Stimulated activated CD8-positive, alpha-beta memory T cell treated with anti-CD3 and anti-CD28 coated beads, Interleukin-4, amount 100 ng/mL, for 1 hour (primary cell): ENCODE measurements at places on chromosomes 5 and 9.
A peak's percentile ranks its signal among the peaks of the same experiment; 100 is the strongest.

GRCh38 chr9:34346873-34347799 is 17.8 kb downstream of the NUDT2 start:
- DNase-seq = no peak

- DNase-seq = no peak
These were observed 123.0 kb upstream of the CPEB4 start for GRCh38 chr5:173765029-173765644.

- no peak for DNase-seq
These were observed 14.9 kb downstream of the EFNA5 start for GRCh38 chr5:107655831-107656230.

GRCh38 chr5:98296426-98296825 is 477.0 kb upstream of the RGMB start:
- DNase-seq = no peak

DNA sequence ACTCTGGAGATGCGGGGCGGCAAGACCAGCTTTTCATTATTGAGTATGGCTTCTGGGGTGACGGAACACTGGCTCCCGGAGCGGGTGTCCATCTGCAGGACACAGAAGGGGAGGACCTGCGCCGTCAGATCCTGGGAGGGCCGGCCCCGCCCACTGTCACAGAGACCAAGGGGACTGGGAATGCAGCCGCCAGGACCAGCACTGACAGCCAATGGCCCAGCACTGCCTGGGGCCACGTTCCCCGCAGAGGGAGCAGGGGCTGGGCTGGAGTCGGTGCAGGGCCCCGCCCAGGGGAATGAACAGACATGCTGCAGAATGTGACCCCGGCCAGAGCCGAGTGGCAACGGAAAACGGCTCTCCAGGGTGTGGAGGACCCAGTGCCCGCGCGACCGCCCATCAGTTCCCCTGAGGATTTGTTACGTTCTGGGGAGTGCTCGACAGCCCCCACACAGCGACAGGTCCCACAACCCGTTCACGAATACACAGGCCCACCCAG is at the start of gene ZDHHC11:
TSS of gene ZDHHC11 (minus strand) at position 476 of the 496 bp plus-strand sequence. CDS start at position 92, 384 bp downstream.
- DNase-seq = no peak

GRCh38 chr5:79318935-79319614 is 83.1 kb downstream of the JMY start:
- no peak for DNase-seq

DNA sequence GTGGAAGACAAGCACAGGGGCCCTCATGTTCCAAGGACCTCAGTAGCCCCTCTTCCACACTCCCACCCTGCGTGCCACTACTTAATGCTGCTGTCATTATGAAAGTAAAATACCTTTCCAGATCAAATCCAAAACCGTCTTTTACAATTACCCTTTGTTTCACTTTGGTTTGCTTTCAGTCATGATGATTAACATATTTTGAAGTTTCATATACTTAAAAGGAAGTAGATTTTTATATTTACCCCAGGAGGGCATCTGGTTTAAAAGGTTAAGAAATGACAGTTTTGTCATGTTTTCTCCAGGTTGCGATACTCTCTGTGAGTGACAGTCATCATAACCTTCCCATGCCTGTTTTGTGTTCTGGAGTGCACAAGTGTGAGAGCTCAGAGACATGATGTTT is 13.5 kb upstream of the MAP1B start:
- no peak for DNase-seq

GRCh38 chr5:175464074-175464941 is 14.1 kb upstream of the SFXN1 start:
- peak; percentile 33 for DNase-seq

DNA sequence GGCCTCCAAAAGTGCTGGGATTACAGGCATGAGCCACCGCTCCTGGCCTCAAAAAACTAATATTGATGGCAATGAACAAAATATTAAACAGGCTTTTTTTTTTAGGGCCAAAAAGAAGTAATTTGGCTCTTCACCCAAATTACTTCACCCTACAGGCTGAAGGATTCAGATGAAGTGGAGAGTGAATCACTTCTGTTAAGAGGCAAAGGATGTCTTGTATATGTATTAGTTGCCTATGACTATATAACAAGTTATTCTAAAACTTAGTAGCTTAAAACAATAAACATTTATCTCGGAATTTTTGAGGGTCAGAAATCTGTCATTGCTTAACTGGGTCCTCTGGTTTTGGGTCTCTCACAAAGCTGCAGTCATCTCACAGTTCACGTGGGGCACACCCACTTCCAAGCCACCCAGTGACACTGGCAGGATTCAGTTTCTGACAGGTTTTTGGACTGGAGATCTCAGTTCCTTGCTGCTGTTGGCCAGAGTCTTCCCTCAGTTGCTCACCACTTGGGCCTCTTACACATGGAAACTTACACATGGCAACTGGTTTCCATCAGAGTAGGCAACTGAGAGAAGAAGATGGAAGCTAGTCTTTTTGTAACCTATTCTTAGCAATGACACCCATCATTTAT is 66.7 kb downstream of the IQGAP2 start:
- DNase-seq = no peak

DNA sequence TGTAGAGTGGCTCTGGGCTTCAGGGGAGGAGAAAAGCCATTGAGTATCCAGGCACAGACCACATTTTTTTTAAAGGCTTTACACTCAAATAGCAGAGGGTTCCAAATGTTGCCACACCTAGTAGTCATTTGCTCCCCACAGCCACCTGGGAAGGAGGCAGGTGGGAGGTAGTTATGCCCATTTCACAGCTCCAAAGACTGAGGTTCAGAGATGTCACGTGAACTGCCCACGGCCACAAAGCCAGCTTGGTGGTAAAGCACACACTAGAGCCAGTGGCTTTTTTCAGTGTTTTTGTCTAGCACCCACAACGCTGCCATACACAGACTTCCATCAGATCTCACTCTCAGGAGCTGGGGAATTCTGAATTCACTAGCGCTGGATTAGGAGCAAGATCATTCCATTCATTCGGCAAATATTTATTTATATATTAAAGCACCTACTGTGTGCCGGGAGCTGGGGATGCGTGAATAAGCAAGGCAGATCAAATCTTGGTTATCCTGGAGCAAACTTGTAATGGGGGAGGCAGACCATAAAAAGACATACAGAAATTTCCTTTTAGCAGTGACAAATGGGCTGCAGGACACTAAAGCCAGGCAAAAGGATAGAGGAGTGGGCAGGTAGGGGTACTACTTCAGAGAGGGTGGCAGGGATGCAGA is 7.4 kb downstream of the WHRN start:
- DNase-seq = no peak

GRCh38 chr5:120792477-120792876 is 328.4 kb downstream of the PRR16 start:
- no peak for DNase-seq

GRCh38 chr9:134680393-134681060 is 38.9 kb downstream of the COL5A1 start:
- DNase-seq = no peak

DNA sequence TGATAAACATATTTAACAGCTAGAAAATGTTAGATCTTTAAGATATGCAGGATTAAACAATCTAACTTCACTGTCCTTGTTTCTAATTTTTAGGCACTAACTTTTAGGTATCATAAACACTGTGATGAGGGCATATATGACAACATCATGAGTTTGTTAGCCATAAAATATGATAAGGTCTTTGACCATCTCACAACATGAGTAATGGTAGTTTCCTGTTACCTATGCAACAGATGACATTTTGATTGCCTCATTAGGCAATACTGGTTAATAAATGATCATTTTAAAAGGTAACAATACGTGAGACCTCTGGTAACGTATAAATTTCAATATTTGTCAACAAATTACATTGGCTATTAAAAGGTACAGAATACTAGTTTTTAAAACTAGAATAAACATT is 613.5 kb downstream of the PDE4D start:
- DNase-seq = no peak

DNA sequence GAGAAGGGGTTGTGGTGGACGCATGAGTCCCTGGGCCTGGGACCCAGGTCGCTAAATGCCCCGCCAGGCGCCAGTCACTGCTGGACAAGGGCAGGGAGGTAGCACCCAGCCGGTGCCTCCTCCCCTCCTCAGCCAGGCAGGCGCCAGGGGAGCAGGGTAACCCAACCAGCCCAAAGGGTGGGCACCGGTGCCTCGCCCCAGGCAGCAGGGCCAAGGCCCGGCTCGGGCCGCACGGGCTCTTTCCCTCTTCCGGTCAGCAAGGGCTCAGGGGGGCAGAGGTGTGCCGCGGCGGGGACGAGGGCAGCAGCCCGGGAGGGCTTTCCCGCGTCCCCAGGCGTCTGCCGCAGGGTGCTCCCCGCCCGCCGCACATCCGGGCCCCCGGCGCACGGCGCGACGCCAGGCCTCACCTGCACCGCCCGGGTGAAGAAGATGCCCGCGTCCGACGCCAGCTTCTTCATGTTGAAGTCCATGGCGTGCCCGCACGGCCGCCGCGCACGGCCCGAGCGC is 393 bp downstream of the SH3GLB2 start:
- DNase-seq = peak; percentile 21

- DNase-seq = no peak
These were observed at the start of gene FSTL4 for GRCh38 chr5:133612249-133612860. FSTL4 (minus strand) TSS chr5:133612541.

DNA sequence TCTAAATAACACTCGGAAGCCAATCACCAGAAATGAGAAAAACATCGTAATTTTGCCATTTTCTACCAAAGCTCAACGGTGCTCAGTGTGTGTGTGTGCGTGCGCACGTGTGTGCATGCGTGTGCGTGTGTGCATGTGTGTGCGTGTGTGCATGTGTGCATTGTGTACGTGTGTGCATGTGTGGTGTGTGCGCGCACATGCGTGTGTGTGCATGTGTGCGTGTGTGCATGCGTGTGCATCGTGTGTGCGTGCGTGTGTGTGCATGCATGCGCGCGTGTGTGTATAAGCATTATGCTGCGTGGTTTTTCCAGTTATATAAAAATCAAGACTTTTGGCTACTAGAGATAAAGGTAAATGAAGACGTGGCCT is 165.0 kb downstream of the DAB2IP start:
- DNase-seq = no peak

DNA sequence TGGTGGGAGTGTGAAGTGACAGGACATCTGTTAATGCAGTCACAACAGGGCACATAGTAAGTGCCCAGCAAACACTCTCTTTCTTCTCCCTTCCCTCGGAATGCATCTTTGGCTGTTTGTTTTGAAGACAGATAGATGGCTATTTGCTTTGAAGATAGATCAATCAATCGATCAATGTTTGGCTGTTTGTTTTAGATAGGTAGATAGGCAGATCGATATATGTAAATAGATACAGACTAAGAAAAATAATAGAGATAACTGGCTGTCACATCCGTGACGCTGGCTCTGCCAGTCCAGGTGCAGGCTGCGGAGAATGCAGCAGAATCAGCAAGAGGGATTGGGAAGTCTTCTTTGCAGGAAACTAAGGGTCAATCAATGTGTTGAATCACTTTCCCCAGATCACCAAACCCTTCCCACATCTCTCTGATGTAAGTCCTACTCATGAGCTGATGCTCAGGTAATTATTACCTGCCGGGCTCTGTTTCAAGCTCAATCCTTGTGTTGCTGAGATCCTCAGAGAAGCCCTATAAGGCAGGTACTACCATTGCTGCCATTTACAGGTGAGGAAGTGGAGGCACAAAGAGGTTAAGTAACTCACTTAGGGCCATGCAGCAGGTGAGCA is 60.8 kb downstream of the ERGIC1 start:
- no peak for DNase-seq

GRCh38 chr9:8085986-8086385 is 286.4 kb upstream of the DMAC1 start:
- DNase-seq = no peak

DNA sequence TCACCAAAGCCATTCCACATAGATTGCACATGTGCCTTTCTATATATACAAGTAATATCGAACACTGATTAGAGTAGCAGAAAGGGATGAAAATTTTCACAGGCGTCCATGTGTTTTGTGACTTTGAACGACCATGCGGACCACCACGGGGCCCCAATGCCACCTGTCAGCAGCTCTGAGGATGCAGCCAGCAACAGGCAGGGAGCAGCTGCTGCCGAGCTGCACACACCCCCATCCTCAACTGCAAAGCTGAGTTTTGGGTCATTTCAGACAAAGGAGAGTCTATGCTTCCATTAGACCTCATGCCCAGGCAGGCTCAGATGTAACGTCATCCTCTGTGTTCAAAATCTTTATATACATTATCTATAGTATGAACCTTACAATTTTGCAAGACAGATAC is 503.8 kb downstream of the IRX1 start:
- DNase-seq = no peak

DNA sequence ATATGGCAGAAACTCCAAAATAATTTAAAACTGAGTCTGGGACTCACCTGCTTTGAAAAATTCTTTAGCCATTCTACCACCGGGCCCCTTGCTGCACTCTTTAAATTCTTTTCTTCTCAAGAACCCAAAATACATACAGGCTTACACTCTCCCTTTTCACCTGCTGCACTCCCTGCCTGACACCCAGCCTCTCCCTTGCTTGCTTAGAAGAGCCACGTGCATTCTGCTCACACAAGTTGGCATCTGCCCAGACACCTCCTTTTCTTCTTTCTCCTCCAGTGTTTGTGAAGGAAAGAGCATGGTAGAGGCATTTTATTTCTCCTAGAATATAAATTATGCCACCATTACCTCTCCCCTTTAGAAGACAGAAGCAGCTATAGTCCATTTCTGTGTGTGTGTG is 39.0 kb upstream of the AOPEP start:
- no peak for DNase-seq

GRCh38 chr5:147685993-147686392 is 96.5 kb downstream of the JAKMIP2 start:
- no peak for DNase-seq

- no peak for DNase-seq
These were observed 34.6 kb upstream of the IPPK start for GRCh38 chr9:92704528-92704927.

DNA sequence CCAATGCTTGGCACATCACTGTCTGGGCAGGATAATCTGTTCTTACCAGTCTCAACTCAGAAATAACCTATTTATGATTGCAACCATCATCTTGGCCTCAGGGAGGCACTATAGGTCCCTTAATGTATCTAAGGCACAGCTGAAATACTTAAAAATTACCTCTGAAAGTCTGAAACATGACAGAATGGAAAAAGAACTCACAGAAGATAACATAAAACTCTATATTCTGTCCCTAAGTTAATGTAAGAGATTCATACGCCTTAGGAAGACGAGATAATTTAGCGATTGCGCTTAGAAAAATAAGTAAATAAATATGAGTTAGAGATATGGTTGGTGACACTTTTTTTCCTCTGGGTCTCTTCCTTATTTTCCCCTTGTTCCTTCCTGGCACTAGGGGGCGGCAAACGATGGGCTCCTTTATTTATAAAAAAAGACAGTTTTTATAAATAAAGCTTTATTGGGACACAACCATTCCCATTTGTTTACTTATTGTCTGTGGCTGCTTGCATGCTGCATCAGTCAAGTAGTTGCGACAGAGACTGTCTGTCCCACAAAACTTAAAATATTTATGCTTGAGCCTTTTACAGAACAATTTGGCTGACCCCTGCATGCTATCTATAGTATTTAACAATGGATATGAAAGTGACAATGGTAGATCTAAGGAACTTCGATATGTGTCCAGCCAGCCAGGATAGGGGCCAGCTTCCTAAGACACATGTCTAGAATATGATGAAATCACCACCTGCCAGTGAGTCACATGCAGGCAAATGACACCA is 79.6 kb downstream of the PDE4D start:
- no peak for DNase-seq
